ENCODE measurements at places on chromosomes 16 and 17.

DNA sequence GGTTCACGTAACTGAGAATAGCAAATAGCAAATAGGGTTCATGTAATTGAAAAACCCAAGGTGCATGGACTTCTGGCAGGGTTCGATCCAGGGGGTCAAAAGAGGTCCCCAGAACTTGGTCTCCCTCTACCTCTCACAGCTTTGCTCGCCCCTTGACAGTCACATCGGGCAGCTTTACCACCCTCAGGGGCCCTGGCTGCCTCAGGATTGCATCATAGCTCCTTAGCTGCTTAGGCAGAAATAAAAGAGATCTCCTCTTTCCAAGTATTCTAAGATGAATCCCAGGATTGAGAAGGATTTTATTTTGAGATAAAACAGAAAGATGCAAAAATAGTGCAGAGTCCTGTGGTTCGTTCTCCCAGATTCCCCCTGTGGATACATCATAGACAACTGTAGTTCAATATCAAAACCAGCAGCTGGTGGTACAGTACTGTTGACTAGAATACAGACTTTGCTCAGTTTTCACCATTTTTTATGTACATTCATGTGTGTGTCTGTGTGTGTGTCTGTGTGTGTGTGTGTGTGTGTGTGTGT is 12.8 kb downstream of the ADGRG3 start:
- no peak for DNase-seq

GRCh38 chr17:3946711-3947235 is 17.5 kb downstream of the ATP2A3 start:
- DNase-seq = no peak

- DNase-seq = peak; percentile 66
Measured at GRCh38 chr16:86306811-86307513, 203.4 kb upstream of the FOXF1 start.

DNA sequence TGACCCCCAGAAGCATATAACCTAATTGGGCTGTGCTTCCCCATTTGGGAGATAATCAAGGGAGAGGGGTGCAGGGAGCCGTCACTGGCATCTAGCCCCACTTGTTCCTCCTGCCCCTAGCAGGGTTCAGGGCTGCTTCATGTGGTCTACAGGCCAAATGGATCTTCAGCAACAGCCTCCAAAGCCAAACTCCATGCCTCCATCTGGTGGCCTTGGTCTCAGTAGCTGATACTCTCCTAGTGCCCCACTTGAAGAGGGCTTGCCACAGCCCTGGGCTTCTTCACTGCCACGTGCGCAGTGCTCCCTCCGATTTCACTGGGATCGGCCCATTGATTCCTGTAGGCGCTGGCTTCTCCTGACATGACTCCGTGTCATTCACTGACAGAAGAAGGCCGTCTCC is 24.6 kb downstream of the LYRM9 start:
- no peak for DNase-seq

- no peak for DNase-seq
Measured at GRCh38 chr17:30378241-30378824, 394 bp upstream of the CPD start.

DNA sequence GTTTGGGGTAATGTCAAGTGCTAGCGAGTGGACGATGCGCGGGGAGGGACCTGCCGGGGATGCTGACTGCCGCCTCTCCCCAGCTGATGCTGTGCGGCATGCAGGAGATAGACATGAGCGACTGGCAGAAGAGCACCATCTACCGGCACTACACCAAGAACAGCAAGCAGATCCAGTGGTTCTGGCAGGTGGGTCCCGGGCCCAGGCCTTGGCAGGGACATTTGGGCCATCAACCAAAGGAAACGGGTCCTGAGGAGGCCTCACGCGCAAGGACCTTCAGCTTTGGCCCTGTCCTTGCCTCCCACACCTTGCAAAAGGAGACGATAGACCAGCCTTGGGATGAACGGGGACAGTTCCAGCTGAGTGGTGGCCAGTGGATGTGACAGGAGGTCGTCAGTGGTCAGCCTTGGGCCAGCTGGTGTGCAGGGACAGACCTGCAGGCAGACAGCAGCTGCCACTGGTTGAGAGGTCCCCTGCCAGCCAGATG is 13.6 kb upstream of the CLEC18A start:
- no peak for DNase-seq

DNA sequence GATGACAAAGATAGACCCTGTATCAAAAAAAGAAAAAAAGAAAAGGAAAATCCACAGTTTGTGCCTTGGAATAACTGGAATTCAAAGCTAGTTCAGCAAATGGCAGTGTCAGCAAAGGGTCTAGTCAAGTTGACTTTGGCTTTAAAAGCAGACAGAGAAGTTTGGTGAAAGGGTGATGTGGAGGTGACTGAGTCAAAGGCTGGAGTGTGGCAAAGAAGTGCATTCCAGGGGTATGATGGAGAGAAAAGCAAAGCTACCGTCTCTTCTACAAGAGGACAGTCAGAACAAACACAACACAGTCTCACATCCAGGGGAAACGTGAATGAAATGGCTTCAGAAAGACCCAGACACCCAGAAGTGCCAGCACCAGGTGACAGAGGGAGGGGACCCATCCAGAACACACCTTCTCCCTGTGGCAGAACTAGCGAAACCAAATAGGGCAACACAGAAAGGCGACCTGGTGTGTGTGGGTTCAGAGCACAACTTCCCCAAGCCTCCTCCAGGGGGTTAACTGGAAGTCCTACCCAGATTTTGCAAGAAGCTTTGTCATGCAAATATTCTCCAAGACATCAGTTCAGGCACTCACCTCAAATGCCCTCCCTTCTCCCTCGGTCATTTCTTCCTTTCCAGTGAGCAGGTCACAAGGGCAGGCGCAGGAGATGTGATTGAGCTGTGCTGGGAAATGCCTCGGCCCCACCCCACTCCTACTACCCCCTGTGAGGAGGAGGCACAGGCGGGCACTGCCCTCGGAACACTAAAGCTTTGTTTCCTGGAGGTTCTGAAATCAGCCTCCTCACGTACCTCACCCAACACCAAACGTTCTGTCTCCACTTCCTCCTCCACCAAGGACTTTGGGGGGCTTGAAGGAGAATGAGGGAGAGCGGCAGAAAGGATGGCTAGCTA is 481.9 kb downstream of the SOX9 start:
- DNase-seq = no peak

DNA sequence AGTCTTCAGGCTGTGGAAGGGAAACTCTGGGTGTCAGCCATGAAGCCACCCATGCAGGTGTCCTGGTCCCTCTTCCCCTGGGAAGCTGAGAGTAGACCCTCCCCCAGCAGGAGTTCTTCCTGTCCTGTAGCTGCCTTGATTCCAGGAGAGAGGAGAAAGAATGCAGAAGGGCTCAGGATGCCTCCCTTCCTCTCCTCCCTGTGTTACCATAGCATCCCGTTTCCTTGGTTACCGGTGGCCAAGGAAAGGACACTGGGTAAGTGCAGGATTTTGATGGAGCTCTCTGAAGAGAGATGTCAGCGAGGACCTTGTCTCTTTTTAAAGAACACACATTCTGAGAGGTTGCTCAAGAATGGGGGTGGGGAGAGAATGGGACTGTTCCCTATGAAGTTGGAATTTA is 304.1 kb upstream of the N4BP1 start:
- DNase-seq = no peak

DNA sequence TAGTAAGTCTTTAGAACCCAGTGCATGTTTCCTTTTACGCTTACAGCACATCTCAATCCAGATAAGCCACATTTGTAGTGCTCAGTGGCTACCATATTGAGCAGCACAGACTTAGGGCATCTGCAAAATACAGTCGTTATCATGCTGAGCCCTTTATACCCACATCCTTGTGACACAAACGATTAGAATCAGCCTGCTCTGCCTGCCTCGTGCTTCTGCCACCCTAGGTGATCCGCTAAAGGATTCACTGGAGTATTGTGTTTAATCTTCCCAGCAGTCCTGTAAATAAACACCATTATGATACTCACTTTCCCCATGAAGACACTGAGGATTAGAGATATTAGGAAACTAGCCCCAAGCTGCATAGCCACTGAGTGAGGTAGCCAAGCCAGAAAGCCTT is 51.3 kb upstream of the FA2H start:
- no peak for DNase-seq

DNA sequence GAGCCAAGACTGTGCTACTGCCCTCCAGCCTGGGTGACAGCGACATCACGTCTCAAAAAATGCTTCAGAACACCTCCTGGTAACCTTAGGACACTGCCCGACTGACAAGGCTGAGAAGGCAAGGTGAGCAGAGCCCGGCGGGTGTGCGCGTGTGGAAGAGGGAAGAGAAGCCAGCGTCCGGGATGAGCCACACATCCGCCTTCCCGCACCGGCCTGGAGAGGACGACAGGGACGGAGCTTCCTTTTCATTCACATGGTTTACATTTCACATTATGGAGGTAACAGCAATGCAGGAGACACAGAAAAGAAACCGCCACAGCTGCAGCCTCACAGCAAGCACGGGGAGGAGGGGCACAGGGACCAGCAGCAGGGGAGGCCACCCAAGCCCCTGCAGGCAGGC is 16.5 kb downstream of the HAGH start:
- DNase-seq = no peak

- no peak for DNase-seq
Measured at GRCh38 chr16:20049831-20050230, 23.9 kb downstream of the GPR139 start.

- peak; percentile 5 for DNase-seq
Measured at GRCh38 chr16:55572439-55572838, 6.0 kb downstream of the CAPNS2 start.

DNA sequence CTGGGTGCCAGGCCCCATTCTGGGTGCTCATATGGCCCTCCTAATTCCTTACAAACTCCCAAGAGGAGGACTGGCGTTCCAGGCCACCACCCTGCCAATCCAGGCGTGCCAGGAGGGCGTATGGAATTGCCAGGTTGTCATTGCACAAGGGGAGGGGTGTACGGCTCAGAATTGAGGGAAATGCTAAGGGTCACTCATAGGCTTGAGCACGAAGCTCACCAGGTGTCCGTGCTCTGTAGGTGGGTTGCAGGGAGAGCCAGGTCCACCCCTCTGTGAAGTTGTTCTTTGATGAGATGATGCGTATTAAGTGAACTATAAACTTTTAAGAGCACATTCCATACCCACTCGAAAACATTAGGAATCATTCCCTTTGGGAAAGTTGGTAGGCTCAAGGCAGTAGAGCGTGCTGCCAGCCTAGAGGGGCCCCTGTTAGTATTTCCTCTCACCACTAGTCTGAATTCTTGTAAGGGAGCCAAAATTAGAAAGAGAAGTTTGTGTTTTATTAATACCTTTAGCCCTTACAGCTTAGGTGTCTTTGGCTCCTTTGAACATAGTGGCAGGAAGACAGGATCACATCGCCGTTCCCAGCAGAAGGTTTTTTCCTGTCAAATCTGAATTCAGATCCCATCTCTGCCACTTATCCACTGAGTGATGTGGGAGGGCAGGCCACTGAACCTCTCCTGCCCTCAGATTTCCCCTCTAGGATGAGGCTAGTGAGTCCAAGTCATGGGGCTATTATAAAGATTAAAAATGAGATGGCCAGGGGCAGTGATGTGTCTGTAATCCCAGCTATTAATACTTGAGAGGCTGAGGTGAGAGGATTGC is 38.7 kb upstream of the NFAT5 start:
- DNase-seq = no peak

DNA sequence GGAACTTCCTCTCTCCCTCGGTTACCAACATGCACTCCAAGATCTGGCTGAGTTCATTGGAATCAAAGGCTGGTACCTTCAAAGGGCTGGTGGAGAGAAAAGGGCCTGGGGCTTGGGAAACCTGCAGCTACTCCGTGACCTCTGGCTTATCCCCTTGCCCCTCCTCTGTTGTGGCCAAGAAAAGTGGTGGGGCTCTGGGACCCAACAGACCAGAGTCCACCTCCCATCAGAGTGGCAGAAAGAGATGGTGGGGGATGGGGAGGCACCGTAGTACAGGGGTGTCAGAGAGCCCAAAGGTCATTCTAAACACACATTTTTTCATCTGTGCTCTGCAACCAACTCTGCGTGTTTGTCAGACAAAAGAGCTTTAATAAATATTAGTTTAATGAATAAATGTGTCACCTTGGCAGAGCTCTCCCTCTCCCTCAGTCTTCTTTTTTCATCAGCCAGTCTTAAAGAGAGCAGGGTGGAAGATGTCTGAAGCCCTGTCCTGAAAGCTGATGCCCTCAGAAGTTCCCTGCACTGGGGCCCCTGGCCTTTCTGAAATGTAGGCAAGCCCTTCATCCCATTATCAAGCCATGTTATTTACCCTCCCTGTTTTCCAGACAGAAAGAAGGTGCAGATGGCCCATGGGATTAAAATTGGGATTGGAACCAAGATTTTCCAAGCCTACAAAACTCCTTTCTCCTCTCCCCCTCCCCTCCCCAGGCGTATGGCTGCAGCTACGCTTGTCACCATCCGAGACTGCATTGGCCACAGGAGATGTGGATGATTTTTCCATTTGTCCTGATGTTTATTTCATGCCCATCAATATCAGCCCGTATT is 227.3 kb downstream of the CCDC182 start:
- no peak for DNase-seq

DNA sequence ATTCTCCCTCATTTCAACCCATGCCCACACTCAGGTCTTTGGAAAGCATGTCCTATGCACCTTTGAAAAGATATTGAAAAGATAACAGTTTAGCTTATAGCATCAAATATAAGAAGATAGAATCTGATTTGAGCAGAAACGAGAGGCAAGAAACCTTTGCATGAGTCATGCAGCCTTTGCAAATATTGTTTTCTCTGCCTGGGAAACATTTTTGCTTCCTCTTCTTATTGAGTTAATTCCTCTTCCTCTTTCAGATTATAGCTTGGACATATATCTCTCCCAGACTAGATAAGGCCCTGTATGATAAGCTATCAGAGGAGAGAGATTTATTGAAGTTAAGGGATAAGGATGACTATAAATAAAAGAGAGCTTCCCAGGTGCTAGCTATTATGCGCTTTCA is 46.1 kb upstream of the KCNJ2 start:
- DNase-seq = no peak

DNA sequence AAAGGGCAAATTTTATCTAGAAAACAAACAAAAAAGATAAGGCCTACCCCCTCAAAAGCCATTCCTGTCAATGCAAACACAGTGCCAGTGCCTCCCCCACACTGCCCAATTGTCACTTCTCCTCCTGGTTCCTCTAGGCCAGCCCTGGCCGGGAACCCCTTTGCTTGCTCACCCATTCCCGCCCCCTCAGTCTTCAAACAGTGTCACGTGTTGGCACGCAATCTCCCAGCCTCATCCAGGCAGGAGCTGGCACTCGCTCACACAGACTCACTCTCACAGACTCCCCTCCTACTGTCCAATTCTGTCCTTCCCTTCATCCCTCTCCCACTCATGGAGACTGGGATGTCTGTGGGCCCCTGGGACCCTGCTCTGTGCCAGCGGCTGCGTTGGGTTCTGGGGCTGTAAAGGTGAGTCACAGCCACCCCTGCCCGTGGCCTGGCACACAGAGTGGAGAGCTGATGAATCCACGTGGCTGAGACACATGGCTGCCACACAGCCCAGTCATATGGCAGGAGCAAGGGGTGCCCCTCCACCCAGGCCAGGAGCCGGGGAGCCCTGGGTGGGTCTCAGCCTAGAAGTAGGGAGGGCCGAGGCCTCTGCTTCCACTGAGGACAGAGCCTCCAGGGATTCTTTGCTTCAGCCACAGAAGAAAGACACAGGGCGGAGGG is 54.8 kb downstream of the VAC14 start:
- peak; percentile 55 for DNase-seq

GRCh38 chr16:81492965-81493754 is 48.6 kb downstream of the CMIP start:
- DNase-seq = no peak

- DNase-seq = no peak
Measured at GRCh38 chr16:4968879-4969483, 10.9 kb downstream of the SEC14L5 start.
